GF-D8 (cell line): ENCODE measurements at places on chromosomes 7 and 10.
A peak's percentile ranks its signal among the peaks of the same experiment; 100 is the strongest.

GRCh38 chr7:116161728-116162127, 48.6 kb upstream of the TES start:
- DNase-seq: no peak

- no peak for DNase-seq
Observed at GRCh38 chr7:140983802-140984201, 30.9 kb downstream of the MRPS33 start.

- no peak for DNase-seq
Observed at GRCh38 chr10:17425584-17426262, 28.7 kb downstream of the ST8SIA6 start.

DNA sequence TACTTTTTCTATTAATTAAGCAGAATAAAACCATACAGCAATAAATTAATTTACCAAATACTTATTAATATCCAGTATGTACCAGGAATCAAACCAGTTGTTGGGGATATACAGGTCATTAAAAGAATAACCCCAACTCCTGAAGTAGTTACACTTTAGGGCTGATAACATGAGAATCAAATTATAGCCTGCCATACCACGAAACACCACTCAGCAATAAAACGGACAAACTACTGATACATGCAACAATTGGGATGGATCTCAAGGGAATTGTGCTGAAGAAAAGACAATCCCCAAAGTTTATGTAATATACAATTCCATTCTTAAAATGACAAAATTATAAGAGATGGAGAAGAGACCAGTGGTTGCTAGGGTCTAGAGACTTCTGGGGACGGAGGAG, 22.7 kb downstream of the MCMBP start:
- no peak for DNase-seq

- no peak for DNase-seq
Observed at GRCh38 chr7:143429770-143430698, 13.2 kb upstream of the TAS2R60 start.

DNA sequence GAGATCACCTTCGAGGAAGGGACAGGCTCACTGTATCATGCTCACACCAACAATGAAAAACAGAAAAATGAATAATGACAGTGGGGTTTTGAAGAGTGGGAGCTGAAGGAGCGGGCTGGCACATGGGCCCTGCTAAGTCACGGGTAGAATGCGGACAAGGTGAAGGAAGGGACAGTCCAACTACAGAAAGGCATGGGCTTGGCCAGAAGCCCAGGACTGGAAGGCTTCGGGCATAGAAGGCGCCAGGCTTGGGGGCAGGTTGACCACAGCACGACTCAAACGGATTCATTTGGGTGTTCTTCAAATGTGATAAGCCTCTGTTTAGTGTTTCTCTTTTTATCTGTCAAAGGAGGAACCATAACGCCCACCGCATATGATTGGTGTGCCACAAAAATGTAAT, 509.5 kb downstream of the CCSER2 start:
- DNase-seq: no peak

- DNase-seq: no peak
Observed at GRCh38 chr7:156638443-156639077, 2.0 kb upstream of the RNF32 start.

GRCh38 chr10:130363051-130363450, 226.9 kb downstream of the GLRX3 start:
- DNase-seq: no peak

DNA sequence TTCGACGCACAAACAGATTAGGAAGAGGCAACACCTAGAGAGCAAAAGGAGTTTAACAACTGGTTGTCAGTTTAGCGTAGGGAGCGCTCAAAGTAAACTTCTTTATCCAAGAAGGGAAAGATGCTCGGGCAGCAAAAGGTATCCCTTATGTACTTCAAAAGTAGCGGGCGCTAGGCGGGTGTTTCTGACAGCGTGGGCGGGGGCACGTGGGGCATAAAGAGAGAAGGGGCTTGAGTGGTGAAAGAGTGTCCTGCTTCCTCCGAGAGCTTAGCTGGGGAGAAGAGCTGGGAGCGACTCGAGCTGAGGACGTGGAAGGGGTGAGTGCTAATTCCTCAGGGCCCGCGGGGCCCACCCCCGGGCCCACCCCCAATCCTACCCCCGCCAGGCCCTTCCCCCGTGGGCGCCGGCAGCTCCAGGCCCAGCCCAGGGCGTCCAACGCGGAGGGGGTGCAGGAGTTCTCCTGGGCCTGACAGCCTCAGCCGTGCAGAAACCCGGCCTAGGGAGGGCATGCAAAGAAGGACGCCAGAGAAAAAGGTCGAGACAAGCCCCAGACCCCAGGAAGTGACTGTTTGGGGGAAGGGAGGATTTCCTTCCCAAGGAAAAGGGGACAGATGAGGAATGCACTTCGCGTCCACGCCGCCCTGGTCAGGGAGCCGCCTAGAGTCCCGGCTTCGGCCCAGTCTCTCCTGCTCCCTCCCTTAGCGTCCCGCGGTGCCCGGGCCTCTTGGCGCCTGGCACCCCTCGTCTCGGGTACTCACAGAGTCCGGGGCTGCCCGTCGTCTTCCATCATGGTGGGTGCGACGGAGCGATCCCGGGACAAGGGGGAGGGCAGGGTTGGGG, 868 bp downstream of the TIAL1 start:
- no peak for DNase-seq

DNA sequence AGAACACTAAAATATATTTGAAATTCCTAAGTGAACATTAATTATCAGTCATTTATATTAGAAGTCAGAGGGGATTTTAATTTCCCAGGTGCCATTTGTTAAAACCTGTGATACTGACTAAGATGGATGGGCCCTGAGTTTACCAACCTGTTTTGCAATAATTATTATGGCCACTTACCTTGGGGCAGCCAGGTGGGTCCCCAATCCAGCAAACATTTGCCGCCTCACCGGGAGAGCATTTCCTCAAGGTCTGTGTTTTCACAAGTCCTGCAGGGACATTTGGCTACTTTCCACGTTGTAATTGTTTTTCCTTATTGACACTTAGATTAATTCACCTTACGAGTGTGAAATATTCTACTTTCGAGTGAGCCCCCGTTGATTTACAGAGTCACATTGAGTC, 251.2 kb upstream of the PPP2R2D start:
- DNase-seq: no peak

DNA sequence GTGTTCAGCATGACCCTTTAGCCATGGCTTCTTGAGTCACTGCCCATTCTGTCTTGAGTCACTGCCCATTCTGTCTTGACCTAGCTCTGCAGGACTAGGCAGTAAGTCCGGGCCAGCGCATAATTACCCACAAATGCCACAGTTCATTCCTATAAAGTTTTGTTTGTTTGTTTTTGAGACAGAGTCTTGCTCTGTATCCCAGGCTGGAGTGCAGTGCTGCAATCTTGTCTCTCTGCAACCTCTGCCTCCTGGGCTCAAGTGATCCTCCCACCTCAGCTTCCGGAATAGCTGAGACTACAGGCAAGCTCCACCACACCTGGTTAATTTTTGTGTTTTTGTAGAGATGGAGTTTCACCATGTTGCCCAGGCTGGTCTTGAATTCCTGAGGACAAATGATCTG, 32.7 kb upstream of the TARP start:
- DNase-seq: no peak

DNA sequence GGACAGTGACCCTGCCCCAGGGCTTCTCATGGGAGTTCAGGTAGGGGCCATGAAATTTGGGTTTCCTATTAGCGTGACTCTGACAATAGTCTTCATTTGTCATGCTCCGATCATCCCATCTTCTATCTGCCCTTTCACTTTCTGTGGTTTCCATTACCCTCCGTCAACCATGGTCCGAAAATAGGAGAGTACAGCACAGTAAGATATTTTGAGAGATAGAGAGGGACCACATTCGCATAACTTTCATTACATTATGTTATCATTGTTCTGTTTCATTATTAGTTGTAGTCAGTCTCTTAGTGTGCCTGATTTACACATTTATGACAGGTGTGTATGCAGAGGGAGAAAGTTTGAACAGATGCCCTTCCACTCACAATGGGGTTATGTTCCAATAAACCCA, 649.2 kb downstream of the SDK1 start:
- DNase-seq: no peak

GRCh38 chr7:15219758-15220157, 317.2 kb upstream of the DGKB start:
- peak; percentile 44 for DNase-seq

- DNase-seq: no peak
Observed at GRCh38 chr7:8601121-8601520, 167.7 kb downstream of the NXPH1 start.

- no peak for DNase-seq
Observed at GRCh38 chr7:129535896-129536295, 33.6 kb downstream of the SMKR1 start.

GRCh38 chr7:159136013-159136412, 8.7 kb downstream of the VIPR2 start:
- DNase-seq: no peak

DNA sequence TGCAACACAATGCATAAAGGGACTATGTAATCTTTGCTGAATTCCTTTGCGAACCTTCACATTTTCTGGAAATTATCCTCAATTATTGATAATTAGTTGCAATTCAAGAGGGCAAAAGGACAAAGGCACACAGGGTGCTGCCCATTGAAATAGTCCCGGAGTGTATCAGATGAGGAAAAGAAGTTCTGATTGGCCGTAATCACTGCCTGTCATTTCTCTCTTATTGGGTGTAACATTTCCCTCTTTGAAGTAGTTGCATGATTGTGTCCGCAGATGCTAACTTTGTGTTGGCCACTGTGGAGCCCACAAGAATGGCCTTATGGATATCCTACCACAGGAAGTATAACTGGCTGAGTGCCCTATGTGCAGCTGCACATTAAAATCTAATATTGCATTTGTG, 35.1 kb upstream of the TAS2R16 start:
- no peak for DNase-seq

GRCh38 chr7:134966691-134967090, 19.6 kb upstream of the AGBL3 start:
- DNase-seq: no peak

DNA sequence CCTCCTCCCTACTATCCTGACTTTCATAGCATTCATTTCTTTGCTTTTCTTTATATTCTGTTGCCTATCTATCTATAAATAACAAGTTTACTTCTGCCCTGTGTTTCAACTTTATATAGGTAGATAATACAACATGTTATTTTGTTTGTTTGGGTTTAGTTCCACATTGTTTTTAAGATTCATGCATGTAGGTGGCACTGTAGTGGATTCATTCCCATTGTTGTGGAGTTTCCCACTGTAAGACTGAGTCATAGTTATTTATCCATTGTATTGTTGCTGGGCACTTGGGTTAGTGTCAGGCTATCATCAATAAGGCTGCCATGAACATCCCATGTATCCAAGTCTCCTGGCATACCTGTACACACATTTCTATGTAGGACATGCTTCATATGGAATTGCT, 127.7 kb downstream of the ARHGAP22 start:
- no peak for DNase-seq

DNA sequence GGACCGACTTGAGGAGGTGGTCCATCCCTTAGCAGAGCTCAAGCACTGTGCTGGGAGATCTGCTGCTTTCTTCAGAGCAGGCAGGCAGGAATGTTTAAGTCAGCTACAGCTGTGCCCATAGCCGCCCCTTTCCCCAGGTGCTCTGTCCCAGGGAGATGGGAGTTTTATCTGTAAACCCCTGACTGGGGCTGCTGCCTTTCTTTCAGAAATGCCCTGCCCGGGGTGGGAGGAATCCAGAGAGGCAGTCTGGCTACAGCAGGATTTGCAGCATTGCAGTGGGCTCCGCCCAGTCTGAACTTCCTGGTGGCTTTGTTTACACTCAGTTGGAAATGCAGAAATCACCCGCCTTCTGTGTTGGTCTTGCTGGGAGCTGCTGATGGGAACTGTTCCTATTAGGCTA, 51.2 kb upstream of the SEMA3A start:
- no peak for DNase-seq

- DNase-seq: no peak
Observed at GRCh38 chr10:133379801-133380666, 972 bp downstream of the PAOX start.

GRCh38 chr10:122343135-122343800, 31.2 kb upstream of the PLEKHA1 start:
- DNase-seq: no peak

GRCh38 chr7:123755338-123755737, 6.5 kb upstream of the WASL start:
- DNase-seq: no peak

DNA sequence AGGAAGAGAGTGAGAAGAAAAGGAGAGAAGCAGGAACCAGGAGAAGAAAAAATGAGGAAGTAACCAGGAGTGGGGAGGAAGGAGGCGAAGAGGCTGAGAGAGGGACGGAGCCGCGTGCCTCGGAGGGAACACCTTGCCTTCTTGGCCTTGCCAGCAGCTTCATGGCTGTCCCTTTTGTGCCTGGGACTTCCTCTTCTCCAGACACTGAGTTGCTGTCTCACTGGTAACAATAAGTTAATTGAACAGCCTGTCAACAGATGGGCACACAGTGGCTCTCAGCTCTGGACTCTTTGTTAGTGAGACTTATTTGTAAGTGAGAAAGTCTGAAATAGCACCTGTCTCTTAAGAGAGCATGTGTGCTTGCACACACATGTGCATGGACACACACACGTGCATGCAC, 83.2 kb downstream of the GATA3 start:
- peak; percentile 18 for DNase-seq

GRCh38 chr7:75644589-75644988, 94.2 kb downstream of the HIP1 start:
- DNase-seq: no peak

- DNase-seq: no peak
Observed at GRCh38 chr7:69708857-69709256, 110.6 kb downstream of the AUTS2 start.

DNA sequence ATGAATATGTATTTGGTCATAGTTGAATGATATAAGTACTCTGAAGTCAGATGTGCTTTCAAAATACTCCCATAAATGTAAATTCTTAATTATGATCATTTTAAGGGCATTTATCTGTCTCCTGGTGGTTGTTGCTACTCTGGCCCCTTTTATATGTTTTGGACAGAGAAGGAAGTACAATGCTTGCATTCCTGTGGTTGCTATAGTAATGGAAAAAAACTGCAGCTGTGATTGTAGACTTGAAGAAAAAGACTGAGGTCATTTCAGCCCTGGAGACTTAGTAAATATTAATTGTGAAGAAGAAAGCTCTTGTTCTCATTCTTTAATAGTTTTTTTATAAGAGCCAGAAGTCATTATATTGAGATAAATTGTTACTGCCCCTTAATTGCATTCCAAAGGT, 70.2 kb upstream of the FERD3L start:
- no peak for DNase-seq
